ENCODE measurements at places on chromosomes 7 and 10.
A peak's percentile ranks its signal among the peaks of the same experiment; 100 is the strongest.

DNA sequence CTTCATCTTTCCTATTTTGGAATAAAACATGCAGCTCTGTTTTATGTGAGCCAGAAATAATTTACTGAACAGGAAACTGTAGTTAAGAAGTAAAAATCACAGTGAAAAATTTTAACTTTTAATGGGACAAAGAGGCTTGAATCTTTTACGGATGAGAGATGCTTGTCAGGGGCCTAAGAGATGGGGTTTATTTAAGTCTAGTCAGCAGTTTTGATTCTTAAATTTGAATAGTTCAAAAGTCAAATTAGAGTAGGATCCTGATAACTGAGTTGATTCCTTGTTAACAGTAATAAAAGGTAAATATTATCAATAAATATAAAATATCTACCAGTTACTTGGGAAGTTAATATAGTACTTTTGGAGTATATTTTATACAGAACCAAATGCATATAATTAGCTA is 24.9 kb upstream of the CD36 start:
- no peak for DNase-seq

GRCh38 chr7:79436378-79436777 is 17.1 kb downstream of the MAGI2 start:
- no peak for DNase-seq

DNA sequence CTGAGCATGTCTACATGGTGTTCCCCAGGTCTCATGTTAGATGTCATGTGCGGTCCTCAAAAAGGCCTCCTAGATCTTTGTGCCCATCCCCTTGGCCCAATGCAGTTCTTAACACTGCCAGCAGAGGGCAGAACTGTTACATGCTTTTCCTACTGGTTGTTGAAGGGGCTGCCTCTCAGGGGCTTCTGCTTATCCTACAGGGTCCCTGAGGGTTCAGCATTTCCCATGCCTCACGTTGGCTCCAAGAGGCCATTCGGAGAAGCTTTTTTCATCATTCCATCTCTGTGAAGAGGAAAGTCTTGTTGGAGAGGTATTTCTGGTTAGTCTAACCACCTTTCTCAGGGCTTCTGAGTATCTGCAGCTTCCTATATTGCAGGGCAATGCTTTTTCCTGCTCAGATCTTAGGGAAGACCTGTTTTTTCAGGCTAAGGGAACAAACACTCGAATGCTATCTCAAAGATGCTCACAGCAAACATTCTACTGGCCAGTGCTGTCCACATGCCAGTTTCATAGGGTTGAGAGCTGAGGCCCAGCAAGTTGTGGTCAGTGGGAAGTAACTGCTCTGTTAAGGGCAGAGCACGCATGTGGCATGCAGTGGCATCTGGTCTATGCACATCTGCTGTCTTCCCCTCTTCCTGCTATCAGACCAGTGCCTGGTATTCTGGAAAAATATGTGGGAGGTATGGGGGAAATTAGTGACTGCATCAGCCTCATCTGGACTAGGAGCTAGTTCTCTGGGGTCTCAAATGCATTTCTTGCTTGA is 31.5 kb downstream of the MBL2 start:
- DNase-seq: peak; percentile 71

DNA sequence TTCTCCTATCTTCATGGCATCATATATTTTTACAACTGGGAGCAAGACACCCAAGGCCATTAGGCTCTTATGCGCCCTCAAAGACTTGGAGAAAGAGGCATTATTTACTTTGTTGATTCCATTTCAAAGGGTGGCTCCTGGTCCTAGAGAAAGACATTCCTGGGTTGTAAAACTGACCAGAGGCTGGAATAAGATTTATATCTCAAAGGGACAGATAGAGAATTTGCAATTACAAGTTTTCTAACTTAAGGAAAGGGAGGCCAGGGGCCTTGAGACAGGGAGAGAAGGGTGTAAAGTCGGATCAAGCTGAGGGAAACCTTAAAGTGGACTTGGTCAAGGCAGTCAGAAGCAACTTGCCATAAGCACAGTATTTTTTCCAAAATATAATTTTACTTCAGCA is 1086.0 kb downstream of the SORCS3 start:
- DNase-seq: no peak

DNA sequence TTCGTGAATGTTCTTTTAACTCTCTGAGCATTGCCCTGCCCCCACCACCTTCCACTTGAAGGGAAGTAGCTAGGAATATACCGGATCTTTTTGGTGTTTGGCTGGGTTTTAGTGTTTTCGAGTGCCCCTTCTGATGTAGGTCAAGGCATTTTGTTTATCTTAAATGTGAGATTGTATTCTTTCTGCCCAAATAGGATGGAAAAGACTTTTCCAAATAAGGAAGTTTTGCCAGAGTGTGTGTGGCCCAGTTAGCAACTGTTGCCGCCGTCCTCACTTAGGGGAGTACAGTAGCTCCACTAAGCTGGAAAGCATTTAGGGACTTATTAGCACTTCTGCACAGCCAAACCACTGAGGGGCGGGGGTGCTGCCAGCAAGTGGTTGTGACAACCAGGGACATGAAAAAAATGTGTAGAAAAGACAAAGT is 29.8 kb upstream of the VCL start:
- no peak for DNase-seq

- no peak for DNase-seq
Observed at GRCh38 chr7:38777609-38778008, 131.4 kb downstream of the VPS41 start.

GRCh38 chr10:53361281-53361680 is 588.7 kb upstream of the MBL2 start:
- DNase-seq: no peak

DNA sequence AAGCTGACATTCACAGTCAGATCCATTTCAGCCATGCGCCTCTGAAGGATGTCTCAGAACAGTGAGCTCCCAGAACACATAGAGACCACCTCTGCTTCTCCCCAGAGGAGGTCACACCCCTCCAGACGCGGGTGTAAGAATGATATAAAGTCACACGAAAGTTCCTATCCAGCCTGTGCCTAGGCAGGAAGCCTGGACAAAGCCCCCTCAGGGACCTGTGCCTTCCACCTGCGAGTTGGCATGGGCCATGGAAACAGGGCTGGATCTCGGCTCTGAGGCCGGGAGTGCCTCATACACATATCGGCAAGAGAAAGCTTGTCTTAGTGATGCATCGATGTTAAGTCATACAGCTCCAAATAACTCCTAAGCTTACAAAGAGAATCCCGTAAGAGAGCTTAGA is 5.0 kb downstream of the VIPR2 start:
- no peak for DNase-seq

GRCh38 chr7:22129819-22130580 is 184.3 kb upstream of the CDCA7L start:
- no peak for DNase-seq

DNA sequence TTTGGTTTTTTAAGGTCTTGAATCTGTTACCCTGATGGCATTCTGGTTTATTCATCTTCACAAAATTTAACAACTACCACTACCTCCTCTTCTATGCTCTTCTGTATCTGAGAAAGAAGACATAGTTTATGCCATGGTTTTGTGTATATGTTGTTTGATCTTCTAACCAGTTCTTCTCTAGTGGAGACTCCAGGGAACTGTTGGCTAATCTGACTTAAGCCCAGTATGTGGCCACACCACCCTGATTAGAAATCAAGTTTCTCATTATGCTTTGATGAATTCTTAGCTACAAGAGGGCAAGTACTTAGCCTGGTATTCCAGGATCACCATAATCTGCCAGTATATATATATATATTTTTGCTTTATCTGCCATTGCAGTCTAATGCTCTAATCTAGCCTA is 99.5 kb upstream of the MXI1 start:
- DNase-seq: no peak

DNA sequence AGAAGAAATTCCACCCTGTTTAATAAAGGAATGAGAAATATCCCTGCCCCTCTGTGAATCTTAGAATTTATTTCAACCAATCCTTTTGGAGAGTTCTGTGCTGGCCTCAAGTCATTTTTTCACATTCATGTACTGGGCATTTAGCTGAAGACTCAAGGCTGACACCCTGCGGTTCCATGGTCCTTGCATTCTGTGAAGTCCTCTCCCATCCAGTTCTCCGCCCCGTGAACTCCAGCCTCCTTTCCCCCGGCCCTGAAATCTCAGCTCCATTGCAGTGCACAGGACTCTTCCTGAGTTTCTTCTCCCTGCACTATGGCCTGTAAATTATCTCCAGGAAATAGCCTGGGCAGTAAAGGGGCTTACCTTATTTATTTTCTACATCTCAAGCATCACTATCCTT is 183.0 kb upstream of the KCND2 start:
- DNase-seq: peak; percentile 63

GRCh38 chr7:157606140-157606539 is 269.3 kb downstream of the DNAJB6 start:
- DNase-seq: no peak

DNA sequence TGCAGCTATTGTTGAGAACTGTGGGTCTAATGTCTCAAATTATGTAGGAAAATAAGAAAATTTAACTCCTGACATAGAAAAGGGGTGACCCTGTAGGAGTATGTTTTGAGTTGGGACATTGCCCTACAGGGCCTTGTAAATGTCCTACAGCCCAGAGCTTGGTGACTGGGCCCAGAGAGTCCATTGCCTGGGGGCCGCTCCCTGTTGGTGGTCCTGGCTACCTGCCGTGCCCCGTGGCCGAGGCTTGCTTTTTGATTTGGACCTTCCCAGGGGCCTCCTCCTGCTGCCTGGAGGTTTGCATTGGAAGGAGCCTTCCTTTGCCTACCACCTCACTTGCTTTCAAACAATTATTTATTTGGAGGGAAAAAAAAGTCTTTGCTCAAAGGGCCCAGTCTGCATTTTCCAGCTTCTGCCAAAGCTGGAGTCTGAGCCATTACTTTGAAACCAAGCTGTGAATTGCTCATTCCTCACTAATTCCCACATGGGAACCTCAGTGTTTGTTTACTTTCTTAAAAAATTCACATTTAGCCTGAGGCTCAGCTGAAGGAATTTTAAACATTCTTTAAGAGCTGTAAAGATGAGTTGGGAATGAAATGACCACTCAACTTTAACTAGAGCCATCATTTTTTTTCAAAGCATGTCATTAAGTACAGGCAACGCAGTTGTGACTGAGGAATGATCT is 355.0 kb downstream of the GLRX3 start:
- DNase-seq: no peak

DNA sequence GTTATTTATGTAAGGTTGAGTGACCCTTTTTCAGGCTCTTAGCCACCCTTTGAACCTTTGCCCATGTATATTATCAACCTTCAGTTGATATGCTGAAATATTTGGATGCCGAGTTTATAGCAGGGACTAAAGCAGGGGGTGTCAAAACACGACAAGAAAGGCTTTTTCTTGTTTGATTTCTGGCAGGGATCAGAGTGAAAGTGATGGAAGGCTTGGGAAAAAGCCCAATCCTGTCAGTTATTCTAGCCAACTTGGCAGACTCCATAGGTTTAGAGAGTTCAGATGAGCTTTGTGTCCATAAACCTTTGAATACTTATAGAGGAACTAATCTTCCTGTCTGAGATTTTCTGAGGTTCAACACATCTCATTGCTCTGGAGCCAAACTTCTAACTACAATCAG is 47.5 kb downstream of the INHBA start:
- DNase-seq: no peak

DNA sequence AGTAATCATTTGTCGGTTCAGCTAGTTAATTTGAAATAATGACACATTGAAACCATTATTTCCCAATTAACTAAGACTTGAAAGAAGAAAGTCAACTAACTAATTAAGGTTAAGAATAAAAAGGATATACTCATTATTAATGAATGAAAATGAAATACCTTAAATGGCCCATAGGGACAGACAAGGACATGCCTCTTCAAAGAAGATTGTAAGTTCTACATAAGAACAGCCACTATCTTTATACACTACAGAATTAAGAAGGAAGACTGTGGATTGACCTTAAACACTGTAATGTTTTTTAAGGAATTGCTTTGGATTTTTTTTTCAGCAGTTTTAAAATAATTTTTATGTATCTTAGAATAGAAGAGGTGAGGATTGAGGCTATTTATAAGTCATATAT is 60.7 kb downstream of the CSTF2T start:
- DNase-seq: no peak

GRCh38 chr7:49400891-49401550 is 372.4 kb upstream of the VWC2 start:
- DNase-seq: no peak

- DNase-seq: no peak
Observed at GRCh38 chr10:80487421-80487785, 33.3 kb downstream of the TSPAN14 start.

DNA sequence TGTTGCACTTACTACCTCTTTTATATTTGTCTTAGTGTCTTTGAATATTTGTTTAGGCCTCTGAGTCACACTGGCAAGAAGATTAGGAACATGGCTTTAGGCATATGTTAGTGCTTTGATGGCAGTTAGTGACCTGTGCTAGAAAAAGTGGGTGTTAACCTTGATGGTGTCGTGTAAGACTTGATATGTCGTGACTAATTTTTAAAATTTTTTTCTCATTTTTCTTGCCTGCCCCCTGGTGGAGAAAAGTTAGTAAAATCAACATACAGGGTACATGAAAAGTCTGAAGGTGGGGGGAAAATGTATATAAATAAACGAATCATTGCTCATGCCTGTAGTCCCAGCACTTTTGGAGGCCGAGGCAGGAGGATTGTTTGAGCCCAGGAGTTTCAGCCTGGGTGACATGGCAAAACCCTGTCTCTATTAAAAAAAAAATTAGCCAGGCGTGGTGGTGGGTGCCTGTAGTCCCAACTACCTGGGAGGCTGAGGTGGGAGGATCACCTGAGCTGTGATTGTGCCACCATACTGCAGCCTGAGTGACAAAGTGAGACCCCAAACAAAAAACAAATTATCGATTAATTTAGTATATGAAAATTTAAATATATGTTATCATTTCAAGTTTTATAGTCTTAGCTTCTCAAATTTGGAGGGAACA is 44.6 kb downstream of the TAX1BP1 start:
- DNase-seq: peak; percentile 18

DNA sequence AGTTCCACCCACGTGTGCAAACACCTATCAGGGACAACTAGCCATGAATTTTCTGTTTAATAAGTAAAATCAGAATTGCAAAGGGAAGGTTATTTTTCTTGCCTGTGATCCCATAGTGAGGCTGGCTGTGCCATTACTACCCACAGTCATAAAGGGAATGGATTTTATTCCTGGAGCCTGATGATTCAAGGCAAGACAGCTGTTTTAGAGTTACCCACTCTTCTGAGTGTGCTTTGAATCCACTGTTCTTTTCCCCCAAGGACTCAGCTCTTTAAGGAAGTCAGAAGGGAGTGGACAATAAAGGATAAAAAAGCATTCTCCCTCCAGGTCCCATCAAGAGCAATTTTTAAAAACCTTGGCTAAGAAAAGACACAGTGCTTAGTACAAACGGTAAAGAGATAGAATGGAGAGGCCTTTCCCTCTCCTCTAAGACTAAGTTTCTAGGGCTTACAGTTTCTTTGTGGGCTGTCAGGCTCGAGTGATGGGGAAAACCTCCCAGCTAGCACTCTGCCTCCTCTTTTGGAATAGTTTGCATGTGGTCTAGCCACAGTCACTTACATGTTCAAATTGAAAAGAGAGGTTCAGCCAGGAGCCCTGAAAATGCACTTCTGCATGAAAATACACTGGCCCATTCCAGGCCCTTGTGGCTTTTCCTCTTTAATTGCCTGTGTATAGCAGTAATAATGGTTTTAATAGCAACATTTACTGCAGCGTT is 5.1 kb upstream of the LRRC4 start:
- DNase-seq: no peak

GRCh38 chr10:131212763-131213325 is 98.7 kb downstream of the TCERG1L start:
- DNase-seq: no peak

GRCh38 chr10:98217801-98218200 is 50.2 kb downstream of the LOXL4 start:
- DNase-seq: no peak

GRCh38 chr7:143516981-143517380 is 39.3 kb downstream of the TAS2R41 start:
- DNase-seq: peak; percentile 11
